ENCODE measurements at places on chromosomes 2 and 18.
A peak's percentile ranks its signal among the peaks of the same experiment; 100 is the strongest.

DNA sequence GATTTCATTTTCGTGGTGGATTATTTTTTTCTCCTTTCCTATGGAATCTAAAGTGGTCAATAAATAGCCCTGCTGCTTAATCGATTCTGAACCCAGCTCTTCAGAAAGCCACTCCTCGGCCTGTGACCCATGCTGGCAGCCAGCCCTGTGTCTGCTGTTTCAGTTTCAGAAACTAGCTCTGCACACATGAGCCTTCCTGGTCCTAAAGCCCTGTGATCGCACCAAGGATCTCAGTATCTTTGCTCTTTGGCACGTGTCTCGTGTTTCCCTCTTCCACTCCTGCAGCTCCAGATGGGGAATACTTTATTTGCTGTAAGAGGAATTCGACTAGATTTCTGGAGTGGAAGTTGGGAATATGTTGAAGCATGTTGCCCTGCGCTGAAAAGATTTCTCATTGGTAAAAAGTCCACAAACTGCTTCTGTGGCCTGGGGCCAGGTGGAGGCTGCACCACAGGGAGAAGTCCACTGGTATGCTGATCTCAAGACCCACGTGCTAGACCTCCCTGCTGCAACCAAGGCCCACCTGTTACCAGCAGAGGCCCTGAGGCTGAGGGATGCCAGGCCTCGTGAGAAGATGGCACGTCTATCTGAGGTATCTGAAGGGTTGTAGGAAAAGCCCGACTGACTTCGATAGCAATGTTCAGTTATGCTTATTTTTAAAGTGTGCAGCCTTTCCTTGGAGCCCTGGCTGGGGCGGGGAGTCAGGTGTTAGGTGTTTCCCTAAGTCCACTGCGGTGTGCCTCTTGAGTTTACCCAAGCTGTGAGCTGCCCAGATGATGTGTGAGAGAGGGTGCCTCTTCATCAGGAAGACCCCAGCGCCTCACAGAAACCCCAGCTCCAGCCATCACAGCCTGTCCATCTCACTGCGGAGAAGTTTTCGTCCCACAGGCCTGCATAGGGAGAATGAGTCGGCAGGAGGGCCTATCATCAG lies 33.6 kb upstream of the CELF4 start:
- DNase-seq, result no peak

DNA sequence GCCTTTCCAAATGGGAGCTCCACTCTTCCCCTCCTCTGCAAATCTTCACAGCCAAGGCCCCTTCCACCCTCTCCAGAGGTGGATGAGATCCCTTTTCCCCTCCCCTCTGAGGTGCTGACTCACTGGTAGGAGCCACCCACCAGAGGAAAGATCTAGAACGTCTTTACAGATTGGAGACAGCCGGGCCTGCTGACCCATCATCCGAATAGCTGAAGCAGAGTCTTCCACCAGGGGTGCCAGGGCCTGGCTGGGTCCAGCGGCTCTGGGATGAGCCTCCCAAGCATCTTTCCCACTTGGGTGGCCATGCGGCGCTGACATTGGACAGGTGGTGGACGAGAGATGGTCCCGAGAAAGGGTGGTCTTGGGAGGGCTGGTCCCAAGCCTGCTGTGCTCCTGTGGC lies 9.0 kb downstream of the ERFE start:
- DNase-seq, result no peak

DNA sequence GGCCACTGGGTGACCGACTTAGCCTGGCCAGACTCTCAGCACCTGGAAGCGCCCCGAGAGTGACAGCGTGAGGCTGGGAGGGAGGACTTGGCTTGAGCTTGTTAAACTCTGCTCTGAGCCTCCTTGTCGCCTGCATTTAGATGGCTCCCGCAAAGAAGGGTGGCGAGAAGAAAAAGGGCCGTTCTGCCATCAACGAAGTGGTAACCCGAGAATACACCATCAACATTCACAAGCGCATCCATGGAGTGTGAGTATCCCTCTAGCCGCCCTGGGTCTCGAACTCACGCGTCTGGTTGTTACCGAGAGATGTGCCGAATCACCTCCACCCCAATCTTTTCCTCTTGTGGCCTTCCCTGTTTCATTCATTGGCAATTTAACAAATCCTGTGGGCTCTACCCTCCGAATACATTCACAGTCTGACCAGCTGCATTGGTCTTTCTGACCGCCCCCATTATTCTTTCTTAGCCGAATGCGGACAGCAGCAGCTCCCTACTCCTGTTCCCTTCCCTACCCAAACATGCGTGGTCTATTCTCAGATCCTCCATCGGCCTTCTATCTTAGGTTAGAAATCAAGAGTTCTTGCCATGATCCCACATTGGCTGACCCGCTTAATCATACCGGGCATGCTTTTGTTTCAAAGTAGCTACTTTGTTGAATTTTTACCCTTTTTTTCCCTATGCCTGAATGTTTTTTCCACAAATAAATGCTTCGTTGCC lies 631 bp downstream of the RPL31 start:
- peak; percentile 33 for DNase-seq

- DNase-seq, result no peak
Observed at GRCh38 chr2:97945791-97946190, 50.0 kb downstream of the TMEM131 start.

DNA sequence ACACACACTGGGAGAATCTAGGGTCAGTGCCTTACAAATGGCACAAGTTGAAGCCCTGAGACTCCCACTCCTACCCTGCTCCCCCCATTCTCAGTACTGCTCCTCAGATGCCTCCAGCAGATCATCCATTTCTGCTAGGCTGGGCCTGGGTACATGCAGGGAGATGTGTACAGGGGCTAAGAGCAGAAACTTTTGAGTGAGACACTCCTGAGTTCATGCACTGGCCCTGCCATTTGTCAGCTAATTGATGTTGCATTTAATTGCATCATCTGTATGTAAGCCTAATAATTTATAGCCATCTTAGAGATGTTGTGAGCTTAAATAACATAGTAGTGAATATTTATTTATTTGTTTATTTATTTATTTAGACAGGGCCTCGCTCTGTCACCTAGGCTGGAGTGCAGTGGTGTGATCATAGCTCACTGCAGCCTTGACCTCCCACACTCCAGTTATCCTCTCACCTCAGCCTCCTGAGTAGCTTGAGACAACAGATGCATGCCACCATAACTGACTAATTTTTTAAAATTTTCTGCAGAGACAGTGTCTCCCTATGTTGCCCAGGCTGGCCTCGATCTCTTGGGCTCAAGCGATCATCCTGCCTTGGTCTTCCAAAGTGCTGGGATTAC lies 4.8 kb upstream of the CASP8 start:
- no peak for DNase-seq

DNA sequence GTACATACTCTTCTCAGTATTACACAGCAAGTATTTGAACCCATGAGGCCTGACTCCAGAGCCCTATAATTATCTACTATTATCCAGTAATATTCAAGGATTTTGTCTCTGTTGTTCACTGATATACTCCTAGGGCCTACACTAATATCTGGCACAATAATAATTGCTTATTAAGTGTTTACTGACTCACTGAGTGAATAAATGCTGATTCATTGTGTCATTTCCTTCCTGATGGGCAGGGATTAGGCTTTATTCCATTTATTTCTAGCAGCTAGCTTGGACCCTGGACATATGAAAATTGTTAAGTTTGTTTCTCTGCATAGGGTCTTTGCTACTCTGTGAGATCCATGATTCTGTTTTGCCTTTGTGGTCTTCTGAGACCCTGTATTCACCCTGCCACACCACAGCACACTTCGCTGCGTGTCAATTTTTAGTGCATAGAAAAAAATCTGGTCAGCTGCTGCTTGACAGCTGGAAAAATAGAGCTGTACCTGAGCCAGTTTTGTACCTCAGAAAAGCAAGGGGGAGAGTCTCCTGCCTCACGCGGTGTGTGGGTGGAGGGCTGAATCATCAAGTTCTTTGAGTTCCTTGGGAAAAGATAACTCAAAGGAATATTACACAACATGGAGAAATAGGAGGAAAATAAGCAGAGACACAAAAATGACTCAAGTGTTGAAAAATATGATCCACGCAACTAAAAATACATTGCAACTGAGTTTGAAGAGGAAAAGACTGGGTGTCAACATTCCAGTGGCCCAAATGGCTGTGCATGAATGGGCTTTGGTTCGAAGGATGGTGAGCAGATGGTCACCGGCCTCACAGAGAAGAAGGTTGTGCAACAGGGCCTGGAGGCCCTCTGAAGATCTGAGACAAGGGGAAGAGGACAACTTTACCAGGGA lies 18.9 kb upstream of the DPP4 start:
- no peak for DNase-seq

GRCh38 chr2:68994864-68995263 lies 18.1 kb upstream of the ANTXR1 start:
- DNase-seq, result no peak

DNA sequence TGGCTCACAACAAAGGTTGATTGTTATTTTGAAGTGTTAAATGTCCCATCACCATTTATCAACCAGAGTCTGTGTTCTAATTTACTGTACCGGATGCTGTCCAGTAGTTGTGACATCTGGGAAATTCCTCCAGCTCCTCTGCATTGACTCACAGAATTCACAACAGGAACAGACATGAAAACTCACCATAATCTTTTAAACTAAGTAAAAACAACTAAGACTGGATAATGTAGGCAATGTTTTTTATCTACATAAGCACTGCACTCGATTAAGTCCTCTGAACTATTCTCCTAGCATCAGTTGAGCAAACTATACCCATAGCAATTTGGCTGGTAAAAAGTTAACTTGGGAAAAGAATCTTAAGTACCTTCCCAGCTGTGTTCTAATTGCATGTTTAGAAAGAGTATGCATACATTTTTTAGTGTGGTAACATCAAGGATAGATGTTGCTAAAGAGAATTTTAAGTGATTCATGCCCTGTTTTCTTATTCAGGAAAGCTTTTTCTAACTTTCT lies 42.9 kb upstream of the MYO1B start:
- DNase-seq, result no peak

- no peak for DNase-seq
Observed at GRCh38 chr2:16958266-16958665, 292.6 kb upstream of the CYRIA start.

DNA sequence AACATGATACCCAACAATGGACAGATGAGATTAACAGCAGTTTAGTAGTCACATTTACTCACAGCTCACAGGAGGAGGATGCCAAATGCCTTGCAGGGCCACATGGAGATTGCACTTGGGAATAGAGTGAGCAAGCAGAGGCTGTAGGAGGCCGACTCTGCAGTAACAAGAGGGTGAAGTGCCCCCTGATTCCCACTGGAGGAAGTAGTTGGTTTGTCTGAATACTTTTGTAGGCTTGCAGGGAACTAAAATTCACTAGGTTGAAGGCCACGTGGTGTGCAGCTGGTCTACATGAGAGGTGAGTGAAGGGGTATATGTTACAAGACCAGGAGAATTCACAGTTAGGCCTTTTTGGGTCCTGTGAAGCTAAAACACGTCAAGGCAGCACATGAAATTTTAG lies 419.3 kb upstream of the TNP1 start:
- DNase-seq, result no peak

GRCh38 chr2:236176417-236176816 lies 8.2 kb upstream of the GBX2 start:
- no peak for DNase-seq

GRCh38 chr2:88666576-88666975 lies 24.9 kb upstream of the RPIA start:
- DNase-seq, result no peak

- no peak for DNase-seq
Observed at GRCh38 chr2:174076040-174076439, 110.9 kb upstream of the SP3 start.

- DNase-seq, result peak; percentile 26
Observed at GRCh38 chr2:219254590-219255201, 978 bp upstream of the TUBA4A start.

- no peak for DNase-seq
Observed at GRCh38 chr18:56221195-56222065, 417.0 kb downstream of the TXNL1 start.

GRCh38 chr18:11147371-11147951 lies 1.9 kb downstream of the PIEZO2 start:
- DNase-seq, result no peak

DNA sequence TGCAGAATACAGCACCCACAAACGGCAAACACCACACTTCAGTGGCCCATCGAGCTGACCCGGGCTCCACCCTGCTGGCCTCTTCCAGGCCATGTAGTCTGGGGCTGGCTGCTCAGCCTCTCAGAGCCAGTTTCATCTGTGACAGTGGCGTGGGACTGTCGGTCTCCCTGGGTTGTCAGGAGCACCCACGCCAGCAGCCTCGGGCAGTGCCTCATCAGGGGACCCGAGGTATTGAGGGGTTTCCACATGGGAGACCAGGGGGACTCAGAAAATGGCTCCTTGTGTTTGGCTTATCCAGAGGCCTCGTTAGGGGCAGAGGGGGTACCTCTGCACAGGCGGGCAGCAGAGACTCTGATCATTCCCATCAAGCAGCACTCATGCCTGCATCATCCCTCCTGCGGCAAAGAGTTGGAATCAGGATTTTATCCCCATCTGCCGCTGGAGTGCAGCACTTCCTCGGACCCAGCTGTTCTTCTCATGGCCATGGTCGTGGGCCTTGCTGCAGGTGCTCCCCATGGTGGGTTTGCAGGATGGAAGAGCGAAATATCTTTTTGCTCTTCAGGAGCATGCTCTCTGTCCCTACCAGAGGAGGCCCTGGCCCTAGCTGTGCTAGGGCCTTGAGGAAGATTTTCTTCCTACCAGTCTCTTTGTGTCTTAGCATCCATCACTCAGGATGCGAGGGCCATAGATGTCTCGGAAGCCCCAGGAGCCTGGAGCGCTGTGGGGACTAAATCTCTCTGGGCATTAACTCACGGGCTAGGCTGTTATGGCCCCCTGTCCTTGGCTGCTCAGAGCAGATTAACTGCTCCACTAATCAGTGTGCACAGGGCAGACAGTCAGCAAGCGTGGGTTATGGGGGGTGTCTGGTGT lies 100.8 kb downstream of the CLIP4 start:
- no peak for DNase-seq
